Germinal center (tissue), 1 donor: ENCODE measurements at places on chromosomes 3 and 15.

DNA sequence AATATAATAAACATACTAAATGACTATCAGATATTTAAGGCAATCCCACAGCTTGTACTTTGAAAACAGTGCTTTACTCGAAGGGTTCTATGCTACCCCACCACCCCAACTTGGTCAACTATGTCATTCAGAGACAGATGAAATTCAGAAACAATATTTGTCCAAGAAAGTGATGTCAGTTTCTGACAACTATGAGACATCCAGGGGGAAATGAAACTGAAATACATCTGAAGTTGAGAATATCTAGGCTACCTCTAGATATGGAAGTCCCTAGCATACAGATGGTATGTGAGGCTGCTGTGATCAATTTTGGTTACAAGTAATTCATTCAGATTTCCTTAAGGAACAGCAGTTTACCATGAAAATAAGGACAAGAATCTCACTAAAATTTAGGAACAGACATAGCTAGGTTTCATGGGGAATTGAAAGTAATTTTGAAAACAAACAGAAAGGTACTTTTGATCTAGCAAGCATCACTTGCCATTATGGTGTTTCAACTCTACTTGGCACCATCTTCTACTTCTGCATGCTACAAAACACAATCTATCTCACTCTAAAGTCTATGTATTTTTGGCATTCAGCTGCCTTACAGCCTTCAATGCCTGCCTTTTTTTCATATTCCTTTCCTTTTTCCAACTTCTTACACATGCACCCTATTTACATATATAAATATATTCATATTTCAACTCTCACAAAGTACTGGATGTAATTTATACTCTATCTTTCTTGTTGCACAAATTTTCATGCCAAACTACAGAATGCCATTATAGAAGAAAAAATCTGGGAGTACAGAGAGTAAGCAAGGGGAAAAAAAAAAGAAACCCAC is 21.7 kb downstream of the ATG3 start:
- no peak for DNase-seq

DNA sequence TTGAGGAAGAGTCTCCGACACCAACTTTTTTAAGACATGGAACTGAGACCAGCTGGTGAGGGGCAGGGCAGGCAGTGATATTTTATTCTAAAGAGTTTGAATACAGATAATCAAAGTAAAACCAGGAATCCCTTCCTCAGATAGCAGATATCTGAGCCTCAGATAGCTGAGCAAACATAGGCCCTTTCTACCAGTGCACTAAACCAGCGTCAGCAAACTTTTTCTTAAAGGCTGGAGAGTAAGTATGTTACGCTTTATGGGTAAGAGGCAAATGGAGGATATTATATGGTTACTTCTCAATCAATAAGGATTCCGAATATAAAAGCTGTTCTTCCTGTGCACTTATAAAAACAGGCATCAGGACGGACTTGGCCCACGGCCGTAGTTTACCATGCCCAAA is 73.9 kb downstream of the WNT5A start:
- DNase-seq = no peak

- DNase-seq = no peak
Measured at GRCh38 chr3:99322551-99322950, 315.8 kb upstream of the COL8A1 start.

DNA sequence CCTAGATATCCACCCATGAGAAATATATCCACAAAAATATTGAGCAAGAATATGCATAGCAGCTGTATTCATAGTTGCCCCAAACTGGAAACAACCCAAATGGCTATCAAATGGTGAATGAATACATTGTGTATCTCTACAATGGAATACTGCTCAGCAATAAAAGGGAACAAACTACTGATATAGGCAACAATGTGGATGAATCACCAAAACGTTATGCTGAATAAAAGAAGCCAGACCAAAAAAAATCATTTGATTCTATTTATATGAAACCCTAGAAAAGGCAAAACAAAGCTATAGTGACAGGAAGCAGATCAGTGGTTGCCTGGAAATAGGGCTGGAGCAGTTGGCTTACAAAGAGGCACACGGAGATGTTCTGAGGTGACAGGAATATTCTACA is 15.5 kb upstream of the CMTM7 start:
- DNase-seq = no peak

DNA sequence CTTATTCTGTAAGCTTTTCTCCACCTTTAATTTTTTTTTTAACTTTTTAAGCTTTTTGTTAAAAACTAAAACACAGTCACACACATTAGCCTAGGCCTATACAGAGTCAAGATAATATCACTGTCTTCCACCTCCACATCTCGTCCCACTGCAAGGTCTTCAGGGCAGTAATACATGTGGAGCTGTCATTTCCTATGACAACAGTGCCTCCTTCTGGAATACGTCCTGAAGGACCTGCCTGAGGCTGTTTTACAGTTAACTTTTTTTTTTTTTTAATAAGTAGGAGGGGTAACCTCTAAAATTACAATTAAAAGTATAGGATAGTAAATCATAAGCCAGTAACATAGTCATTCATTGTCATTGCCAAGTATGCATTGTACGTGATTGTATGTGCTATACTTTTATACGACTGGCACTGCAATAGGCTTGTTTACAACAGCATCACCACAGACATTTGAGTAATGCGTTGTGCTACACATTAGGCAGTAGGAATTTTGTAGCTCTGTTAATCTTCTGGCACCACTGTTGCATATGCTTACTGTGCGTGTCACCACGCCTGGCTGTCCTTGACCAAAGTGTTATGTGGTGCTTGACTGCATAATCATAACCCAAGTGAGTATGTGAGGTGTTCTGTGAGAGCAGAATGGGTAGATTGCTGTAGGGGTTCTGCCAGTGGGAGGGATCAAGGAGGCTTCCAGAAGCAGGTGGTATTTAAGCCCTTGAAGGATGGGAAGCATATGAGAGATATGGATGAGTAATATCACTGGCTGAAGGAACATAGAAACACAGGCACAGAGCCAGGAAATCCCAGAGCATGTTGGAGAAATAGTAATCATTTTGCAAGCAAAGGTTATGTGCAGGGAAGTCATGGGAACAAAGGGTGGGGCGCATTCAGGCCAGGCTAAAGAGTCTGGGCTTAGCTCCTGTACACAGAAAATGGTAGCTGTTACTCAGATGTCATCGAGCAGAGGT is 18.3 kb downstream of the FBXO22 start:
- no peak for DNase-seq

- no peak for DNase-seq
Measured at GRCh38 chr15:82918607-82919230, 33.8 kb downstream of the HOMER2 start.

DNA sequence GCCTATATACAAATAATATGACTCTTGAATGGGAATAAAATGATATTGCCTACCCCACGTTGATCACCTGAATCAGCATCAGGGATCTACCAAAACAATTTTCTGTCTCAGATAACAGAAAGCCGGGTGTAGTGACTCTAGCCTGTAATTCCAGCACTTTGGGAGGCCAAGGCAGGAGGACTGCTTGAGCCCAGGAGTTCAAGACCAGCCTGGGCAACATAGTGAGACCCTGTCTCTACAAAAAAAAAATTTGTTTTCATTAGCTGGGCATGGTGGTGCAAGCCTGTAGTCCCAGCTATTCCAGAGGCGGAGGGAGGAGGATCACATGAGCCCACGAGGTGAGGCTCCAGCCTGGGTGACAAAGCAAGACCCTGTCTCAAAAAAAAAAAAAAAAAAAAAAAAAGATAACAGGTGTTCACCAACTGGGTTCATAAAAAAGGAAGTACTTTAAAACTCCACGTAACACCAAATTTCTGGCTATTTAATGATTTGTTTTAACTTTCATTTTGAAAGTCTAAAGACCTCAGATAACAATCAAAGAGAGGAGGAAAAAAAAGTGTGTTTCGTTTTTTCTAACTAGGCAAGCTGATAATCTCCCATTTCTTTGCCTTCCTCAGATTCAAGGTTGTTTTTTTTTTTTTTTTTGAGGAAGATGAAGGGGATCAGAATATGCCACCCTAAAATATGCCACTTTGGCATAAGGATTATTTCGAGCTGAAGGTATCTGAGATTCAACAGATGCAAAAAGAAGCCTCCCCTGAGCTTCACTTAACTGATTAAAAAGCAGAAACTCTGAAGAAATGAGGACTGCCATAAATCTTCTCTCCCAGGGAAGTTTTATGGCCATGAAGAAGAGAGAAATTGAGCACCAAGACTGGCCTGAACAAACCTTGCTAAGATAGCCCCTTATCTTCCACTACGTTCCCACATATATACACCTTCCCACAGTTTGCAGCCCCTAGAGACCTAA is 44.1 kb downstream of the TRANK1 start:
- peak; percentile 47 for DNase-seq

- DNase-seq = no peak
Measured at GRCh38 chr15:94027581-94027980, 203.8 kb upstream of the MCTP2 start.

DNA sequence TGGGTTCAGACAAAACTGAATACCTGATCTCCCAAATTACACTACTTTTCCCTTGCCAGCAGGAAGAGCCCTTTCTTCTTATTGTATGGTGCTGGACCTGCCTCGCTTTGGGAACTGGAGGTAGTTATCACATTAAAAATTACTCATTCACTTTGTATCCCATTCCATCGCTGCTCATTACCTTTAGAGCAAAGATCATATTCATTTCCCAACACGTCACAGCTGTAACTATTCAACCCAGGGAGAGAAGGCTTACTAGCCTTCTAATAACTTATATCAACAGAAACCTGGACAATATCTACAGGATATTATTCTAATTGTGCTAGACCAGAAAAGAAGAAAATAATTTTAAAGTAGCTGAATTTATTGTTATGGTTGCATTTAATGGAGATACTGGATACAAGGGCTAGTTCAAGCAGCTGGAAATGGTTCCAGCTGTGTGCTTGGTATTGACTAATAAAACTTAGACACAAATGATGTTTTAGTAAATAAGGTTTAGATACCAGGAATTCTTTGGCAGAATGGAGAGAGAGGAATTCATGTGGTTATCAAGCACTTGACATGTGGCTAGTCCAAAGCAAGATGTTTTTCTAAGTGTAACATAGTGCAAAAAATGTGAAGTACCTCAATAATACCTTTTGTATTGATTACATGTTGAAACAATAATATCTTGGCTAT is 656.3 kb downstream of the ROBO1 start:
- no peak for DNase-seq

- no peak for DNase-seq
Measured at GRCh38 chr3:128240232-128240631, 87.0 kb downstream of the EEFSEC start.

DNA sequence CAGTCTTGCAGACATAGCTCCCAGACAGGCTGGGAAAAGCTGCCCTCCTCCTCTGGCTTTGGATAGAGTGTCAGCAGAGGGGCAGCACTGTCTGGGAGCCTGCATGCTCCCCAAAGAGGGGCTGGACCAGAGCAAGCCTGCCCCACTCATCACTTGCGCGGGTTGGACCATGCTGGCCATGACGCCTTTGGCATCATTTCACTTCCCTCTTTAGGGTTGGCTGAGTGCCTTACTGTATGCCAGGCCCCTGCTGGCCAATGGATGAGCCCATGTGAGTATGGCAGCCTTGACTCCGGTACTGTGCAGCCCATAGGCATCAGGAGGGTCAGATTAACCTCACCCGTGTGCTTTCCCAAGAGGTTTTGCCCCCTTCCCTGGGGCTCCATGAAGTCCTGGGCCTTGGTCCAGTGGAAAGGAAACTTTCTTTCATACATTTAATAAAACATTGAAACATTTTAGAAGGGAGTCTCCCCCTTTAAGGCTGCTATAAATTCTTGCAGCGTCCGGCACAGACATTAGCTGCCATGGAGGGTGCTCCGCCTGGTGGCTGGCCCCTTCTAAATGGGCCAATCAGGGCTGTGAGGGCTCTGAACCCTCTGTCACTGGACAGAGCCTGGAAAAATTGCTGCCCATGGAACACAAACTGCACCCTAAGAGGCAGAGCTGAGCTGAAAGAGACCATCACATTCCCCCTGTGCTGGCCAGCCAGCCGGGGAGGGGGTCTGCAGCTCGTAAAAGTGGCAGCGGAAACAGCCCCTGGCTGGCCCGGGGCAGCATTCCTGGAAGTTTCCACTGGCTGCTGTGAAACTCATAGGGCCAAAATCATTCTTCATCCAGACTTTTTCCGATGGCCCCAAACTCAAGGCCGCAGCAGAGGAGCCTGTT is 20.8 kb upstream of the DUSP7 start:
- DNase-seq = no peak

- no peak for DNase-seq
Measured at GRCh38 chr15:29528276-29528675, 258.7 kb upstream of the NSMCE3 start.

DNA sequence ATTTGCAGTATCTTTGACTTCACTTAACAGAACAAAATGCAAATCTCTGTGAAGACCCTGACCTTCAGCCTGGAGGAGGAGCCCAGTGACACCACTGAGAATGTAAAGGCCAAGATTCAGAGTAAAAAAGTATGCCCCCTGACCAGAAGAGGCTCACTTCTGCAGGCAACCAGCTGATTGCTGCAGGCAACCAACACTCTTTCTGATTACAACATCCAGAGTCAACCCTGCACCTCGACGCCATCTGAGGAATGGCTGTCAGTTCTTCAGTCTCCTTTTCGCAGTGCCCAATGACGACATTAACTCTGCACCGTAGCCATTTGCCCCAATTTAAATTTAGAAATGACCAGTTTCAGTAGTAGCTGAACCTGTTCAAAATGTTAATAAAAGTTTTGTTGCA is 14.9 kb downstream of the ATP13A3 start:
- no peak for DNase-seq

DNA sequence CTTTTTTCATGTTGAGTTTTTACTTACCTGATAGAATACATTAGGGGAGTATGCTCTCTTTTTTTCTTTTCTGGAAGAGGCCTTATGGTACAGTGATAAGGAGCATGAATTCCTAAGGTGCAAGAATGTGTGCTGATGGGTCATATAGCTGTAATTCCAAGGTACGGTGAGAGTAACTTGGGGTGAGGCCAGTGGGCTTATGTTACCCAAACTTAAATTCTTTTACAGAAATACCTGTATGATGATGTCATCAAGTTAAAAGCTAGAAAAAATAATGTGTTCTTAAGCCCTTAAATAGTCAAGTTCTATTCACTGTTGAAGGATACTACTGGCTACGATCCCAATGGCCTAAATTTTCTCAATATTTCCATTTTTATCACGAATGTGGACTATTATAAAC is 111.2 kb downstream of the GMPS start:
- no peak for DNase-seq

GRCh38 chr15:95041297-95041696 is 809.9 kb downstream of the MCTP2 start:
- no peak for DNase-seq

DNA sequence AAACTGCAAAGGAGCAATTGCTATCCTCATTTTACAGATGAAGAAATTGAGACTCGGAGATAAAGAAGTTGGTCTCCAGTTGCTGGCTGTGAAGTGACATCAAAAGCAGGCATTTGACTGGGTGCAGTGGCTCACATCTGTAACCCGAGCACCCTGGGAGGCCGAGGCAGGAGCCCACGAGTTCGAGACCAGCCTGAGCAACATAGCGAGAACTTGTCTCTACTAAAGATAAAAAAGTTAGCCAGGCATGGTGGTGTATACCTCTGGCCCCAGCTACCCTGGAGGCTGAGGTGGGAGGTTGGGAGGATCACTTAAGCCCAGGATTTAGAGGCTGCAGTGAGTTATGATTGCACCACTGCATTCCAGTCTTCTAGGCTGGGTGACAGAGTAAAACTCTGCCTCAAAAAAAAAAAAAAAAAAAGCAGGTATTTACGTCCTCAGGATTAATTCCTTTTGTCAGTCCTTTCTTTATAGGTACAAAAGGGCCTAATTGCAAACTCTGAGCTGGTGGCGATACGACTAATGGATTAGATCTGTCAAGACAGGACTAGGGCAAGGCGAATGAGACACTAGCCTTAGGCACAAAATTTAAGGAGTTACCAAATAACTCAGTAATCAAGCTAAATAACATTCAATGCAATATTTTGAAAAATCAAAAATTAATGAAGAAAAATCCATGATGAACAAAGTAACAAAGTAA is 5.9 kb upstream of the DNASE1L3 start:
- DNase-seq = no peak

- DNase-seq = no peak
Measured at GRCh38 chr3:71528816-71529215, 54.7 kb downstream of the FOXP1 start.
